ENCODE measurements at places on chromosomes 12 and 14.

DNA sequence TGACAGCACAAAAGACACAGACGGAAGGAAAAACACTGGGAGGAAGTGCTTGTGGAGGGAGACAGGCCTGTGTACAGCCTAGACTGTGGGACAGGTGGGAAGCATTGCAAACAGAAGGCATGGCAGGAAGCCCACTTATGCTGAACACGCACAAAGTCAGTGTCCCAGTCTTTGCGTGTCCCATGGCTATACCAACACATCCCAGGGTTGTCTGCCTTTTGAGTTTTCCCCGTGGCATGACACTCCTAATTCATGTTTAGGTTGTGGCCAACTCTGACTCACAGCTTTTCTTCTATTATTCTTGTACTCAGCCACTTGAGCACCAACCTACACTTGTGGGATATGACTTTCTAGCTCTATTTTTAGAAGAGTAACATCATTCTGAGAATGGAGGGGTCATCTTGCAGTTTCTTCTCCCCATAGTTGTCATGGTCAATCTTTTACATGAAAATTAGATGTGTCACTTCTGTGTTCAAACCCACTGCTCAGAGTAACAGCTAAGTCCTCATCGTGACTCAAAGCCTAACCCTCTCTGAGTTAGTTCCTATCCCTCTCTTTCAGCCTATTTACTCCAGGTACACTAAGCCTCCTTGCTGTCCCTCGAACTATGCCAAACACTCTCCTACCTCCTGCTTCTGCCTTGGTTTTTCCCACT lies 27.5 kb upstream of the JPH4 start:
- H3K27ac ChIP-seq: no peak overlapping the region
- DNase-seq: no peak
- peaks cover 30% of the 10 kb centered on the region for H3K27me3 ChIP-seq
- no peaks in the 10 kb centered on the region for H3K4me1 ChIP-seq
- H3K36me3 ChIP-seq: no peaks in the 10 kb centered on the region
- H3K4me3 ChIP-seq: no peak overlapping the region

DNA sequence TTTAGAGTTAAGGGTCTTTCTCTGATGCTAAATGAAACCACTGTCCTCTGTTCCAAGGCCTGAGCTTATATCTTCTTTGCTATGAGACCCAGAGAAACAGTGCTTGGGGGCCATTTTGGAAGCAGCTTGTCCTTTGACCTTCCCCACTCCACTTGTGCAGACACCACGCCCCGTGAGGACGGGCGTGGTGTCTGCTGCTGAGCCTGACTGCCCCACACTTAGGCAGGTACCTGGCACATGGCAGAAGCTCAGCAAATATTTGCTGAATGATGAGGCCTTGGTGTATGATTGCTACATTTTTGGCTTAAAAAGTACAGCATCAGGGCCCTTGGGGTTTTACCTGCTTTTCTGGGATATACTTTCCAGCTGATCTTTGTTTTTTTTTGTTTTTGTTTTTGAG lies 69.9 kb downstream of the RASSF3 start:
- H3K4me1 ChIP-seq: peaks cover 17% of the 10 kb centered on the region
- H3K36me3 ChIP-seq: no peaks in the 10 kb centered on the region
- no peaks in the 10 kb centered on the region for H3K27me3 ChIP-seq
- H3K4me3 ChIP-seq: no peak overlapping the region

- no peak overlapping the region for H3K27ac ChIP-seq
- peaks cover 21% of the 10 kb centered on the region for H3K4me1 ChIP-seq
- no peaks in the 10 kb centered on the region for H3K36me3 ChIP-seq
- H3K27me3 ChIP-seq: peaks cover 22% of the 10 kb centered on the region
- no peak for DNase-seq
- H3K4me3 ChIP-seq: no peak overlapping the region
Measured at GRCh38 chr12:53093777-53094393, 3.6 kb upstream of the IGFBP6 start.

DNA sequence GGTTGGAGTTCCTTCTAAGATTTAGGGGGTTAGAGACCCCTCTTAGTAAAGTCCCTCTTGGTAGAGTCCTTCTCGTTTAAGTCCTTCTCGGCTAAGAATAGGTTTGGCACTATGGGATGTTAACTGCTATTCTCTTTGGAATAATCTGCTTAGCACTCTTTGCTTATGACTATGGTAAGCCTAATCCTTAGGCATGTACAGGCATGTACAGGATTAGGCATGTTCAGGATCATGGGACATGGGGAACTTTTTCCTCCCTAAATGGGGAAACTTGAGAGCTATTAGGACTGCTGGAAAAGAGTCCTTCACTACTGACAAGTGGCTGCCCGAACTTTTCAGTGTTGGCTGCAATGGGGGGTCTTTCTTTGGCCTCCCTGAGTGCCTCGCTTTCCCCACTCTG lies 193.3 kb downstream of the TMEM117 start:
- H3K4me3 ChIP-seq: no peak overlapping the region
- H3K4me1 ChIP-seq: no peaks in the 10 kb centered on the region
- DNase-seq: no peak

Measured in progenitor cell of endocrine pancreas (in vitro differentiated cells).